NCI-H774 (cell line): ENCODE measurements at places on chromosomes 4 and X.

DNA sequence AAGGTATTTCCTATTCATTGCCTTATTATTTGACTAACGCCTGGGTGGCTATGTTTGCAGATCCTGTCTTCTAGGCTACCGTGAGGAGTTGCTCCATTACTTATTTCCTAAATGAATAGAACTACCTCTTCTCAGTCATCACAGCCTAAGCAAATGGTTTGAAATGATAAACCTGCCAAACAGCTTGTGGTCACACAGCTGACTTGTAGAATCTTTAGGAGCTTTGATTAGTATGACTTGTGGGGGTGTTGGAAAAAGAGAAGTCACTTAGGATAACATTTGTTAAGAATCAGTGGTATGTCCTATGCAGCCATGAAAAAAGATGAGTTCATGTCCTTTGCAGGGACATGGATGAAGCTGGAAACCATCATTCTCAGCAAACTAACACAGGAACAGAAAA is 169.3 kb downstream of the PPARGC1A start:
- DNase-seq, result no peak

GRCh38 chr4:168264903-168265302 is 53.6 kb downstream of the DDX60 start:
- DNase-seq, result no peak

- no peak for DNase-seq
Observed at GRCh38 chr4:742096-742741, 36.6 kb downstream of the PCGF3 start.

- no peak for DNase-seq
Observed at GRCh38 chr4:134539729-134540231, 338.2 kb upstream of the PABPC4L start.

GRCh38 chrX:45479196-45479834 is 278.6 kb upstream of the DIPK2B start:
- DNase-seq, result no peak

- DNase-seq, result no peak
Observed at GRCh38 chr4:2378401-2378800, 40.0 kb downstream of the ZFYVE28 start.

DNA sequence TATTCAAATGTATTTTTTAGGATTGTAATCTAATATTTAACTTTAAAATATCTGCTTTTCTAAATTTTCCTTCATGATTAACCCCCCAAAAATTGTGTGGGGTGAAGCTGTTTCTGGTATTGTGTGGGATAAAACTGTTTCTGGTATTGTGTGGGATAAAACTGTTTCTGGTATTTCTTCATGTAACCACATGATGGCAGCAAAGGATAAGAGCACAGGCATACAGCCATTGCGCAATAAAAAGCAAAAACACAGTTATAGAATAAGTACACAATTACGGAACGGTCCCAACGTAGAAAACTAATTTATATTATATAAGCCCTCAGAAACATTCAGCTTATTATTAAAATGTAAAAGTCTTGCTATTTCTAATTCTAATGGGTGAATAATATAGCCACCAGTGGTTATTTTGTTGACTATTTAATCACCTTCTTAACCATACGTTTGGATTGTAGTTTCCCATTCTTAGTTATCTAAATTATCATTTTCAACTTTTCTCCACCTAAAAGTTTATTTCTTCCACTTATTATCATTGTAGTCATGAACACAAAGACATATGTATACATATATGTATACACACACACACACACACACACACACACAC is 333.9 kb upstream of the FSTL5 start:
- DNase-seq, result no peak

DNA sequence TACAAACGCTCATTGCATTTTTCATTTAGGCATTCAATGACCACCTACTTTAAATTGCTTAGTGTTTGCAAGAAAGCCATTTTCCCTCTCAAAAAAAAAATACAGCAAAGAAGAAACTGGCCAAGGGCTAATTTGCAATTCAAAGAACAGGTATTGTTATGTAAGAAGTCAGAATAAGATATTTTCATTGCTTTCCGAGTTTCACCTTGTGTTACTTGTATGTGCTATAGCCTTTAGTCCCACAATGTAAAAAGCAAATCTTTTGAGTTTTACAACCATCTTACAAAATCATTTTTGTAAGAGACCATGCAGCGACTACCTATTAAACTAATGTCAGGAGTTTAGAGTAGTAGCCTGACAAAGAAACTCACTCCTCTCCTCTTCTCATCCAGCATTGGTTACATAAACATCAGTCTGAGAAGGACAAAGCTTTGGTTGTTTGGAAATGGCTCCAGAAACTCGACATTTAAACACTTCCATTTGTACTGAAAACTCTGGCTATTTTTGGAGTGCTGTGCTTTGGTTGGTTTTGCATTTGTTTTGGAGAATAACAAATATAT is 15.3 kb downstream of the TENM3 start:
- DNase-seq, result no peak

- DNase-seq, result no peak
Observed at GRCh38 chr4:168825975-168826374, 184.1 kb downstream of the CBR4 start.

GRCh38 chr4:168600796-168601583 is 104.1 kb downstream of the PALLD start:
- DNase-seq, result no peak

GRCh38 chr4:36152735-36153134 is 91.6 kb downstream of the ARAP2 start:
- peak; percentile 69 for DNase-seq

DNA sequence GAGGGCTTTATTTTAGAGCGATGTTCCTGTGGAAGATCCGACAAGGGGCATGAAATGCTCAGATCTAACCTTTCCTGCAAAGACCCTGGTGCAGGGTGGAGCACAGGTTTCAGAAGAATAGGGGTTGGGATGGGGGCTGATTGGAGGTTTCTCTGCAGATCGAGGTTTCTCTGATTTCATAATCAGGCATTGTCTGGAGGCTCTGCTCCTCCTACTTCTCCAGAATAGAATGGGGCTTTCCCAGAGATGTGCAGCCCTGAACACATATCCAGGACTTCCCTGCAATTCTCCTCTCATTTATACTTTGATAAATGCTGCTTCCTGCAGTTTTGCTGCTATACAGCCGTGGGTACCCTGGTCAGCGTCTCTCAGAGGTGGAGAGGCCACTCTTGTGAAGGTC is 397.6 kb upstream of the BOD1L1 start:
- DNase-seq, result no peak

DNA sequence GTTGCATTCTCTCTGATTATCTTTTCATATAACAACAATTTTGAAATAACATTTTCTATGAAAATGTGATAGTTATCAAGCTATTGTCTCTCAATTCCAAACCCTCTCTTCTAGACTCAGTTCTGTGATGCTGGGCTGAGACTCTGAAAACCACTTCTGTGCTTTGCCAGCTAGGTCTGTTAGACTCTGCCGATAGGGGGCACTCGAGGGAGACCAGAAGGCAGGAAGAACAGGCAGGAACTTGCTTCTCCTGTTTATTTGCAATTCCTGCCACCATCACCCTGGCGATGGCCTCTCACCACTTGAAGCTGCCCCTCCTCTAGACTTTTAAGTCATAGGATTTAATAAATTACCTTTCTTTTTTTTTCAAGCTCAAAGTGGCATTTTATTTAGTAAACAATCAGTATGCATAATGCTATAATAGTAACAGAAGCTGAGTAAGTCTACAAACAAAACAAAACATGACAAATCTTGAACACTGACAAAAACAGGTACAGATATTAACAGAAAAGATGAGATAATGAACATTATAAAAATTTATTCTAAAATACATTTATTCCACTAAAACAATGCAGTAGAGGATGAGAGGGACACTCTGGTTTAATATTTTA is 49.7 kb downstream of the RASL11B start:
- peak; percentile 64 for DNase-seq

GRCh38 chr4:73152893-73153292 is 83.4 kb upstream of the COX18 start:
- DNase-seq, result no peak

DNA sequence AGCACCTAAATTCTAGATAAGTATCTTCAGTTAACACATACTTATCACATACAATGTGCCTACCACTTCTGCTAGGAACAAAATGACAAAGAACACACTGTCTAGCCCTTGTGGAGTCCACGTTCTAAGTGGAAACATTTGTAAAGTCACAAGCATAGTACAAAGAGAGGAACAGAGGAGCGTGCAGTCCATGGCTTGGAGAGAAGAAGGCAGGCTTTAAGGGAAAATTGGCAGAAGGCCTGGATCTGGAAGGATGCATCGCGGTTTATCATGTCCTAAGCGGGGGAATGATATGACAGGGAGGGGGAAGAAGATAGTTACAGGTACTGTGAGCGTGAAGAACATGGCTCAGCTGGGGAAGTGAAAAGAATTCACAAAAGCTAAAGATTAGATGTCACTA is 218.0 kb downstream of the PRDM5 start:
- no peak for DNase-seq

- DNase-seq, result no peak
Observed at GRCh38 chrX:427812-428725, 41.4 kb upstream of the PPP2R3B start.

- no peak for DNase-seq
Observed at GRCh38 chrX:123138473-123138872, 45.6 kb upstream of the GRIA3 start.

GRCh38 chrX:13778916-13779315 is 38.0 kb downstream of the GPM6B start:
- no peak for DNase-seq

- DNase-seq, result no peak
Observed at GRCh38 chrX:25674776-25675175, 463.4 kb upstream of the MAGEB18 start.

- no peak for DNase-seq
Observed at GRCh38 chrX:97909245-97909644, 1025.5 kb downstream of the RPA4 start.

- DNase-seq, result no peak
Observed at GRCh38 chrX:104108955-104109354, 3.4 kb upstream of the ZCCHC18 start.

DNA sequence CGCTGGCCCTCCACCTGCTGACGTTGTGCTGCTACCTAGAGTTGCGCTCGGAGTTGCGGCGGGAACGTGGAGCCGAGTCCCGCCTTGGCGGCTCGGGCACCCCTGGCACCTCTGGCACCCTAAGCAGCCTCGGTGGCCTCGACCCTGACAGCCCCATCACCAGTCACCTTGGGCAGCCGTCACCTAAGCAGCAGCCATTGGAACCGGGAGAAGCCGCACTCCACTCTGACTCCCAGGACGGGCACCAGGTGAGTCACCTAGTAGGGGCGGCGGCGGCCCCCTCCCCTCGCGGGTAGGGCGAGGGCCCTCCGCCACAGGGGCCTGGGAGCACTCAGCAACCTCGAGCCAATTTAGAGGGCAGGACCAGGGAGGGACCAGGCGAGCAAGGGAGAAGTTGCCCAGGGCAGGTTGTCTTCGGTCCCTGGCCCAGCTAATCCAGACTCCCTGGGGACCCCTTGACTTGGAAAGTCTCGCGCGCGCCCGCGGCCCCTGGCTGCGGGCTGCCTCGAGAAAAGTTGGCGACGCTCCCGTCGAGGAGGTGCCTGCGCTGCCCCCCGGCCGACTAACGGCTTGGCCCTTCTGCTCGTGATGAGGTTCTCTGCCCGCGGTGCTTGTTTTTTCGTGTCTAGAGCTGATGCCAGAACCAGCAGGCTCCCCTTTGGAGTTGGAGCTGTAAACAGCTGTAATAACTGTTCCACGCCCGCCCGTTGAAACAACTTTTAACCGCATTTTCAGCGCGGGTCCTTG is 717 bp downstream of the EDA start:
- no peak for DNase-seq

DNA sequence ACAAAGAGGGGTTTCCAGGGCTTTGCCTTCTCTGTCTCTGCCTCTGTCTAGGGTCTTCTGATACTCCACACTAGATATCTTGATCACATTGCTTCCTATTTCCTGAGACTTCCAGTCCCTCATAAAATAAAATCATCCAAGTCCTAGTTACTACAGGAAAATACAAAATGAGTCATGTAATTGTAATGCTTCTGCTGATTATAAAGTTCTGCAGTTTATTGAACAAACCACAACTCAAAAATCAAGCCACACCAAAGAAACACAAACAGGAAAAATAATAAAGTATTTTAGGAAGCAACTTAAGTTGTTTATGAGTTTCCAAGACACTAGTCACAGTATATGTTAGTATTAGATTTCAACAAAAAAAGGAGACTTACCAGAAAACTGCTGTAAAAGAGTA is 695.1 kb upstream of the GALNTL6 start:
- DNase-seq, result no peak

DNA sequence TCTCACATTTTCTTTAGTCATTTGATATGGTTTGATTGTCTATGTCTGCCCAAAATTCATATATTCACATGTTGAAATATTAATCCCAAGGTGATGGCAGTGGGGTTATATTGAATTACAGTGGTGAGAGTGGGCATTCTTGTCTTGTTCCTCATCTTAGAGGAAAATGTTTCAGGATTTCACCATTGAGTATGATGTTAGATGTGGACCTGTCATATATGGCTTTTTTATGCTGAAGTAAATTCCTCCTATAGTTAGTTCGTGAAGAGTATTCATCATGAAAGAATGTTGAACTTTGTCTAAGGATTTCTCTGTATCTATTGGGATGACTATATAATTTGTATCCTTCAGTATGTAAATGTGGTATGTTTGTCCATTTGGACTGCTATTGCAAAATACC is 512.3 kb upstream of the EPHA5 start:
- DNase-seq, result no peak

- no peak for DNase-seq
Observed at GRCh38 chrX:12582649-12583048, 208.6 kb upstream of the PRPS2 start.

GRCh38 chr4:7744142-7744804 is 195.4 kb downstream of the AFAP1 start:
- DNase-seq, result no peak

- DNase-seq, result no peak
Observed at GRCh38 chr4:37632836-37633235, 53.3 kb downstream of the RELL1 start.

DNA sequence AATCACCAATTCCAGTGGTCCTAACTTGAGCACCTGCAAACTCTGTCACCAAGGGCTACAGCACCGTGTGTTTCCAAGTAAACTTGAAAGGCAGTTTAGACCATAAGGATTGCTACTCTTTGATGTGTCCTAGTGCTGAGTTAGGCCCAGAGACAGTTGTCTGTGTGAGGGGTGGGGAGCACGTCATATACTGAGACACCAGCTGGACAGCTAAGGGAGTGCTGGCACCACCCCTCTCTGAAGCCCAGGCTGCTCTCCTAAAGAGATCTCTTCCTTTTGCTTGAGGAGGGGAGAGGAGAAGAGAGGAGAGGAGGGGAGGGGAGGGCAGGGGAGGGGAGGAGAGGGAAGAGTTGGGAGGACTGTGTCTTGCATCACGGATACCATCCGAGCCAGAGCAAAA is 218.7 kb upstream of the TACR3 start:
- DNase-seq, result no peak

DNA sequence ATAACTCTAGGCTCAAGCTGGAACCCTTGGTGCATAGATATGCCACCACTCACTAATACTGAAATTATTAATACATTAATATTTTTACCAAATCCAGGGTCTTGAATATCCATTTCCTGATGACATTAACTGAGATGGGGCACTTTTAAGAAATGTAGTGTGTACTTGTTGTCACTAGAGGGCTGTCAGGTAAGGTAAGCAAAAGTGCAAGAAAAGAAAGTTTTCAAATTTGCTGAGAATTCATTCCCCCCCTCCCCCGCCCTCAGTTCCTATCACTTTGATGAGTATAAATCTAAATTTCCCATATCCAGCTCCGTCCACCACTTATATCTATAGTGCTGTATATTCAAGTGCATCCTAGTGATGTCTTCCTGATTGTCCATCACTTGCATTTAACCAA is 20.5 kb upstream of the WDR44 start:
- no peak for DNase-seq

GRCh38 chr4:9849538-9849920 is 68.1 kb downstream of the DRD5 start:
- DNase-seq, result no peak

- no peak for DNase-seq
Observed at GRCh38 chr4:38071801-38072431, 111.7 kb downstream of the PTTG2 start.
